ENCODE measurements at places on chromosomes 7 and 10.

DNA sequence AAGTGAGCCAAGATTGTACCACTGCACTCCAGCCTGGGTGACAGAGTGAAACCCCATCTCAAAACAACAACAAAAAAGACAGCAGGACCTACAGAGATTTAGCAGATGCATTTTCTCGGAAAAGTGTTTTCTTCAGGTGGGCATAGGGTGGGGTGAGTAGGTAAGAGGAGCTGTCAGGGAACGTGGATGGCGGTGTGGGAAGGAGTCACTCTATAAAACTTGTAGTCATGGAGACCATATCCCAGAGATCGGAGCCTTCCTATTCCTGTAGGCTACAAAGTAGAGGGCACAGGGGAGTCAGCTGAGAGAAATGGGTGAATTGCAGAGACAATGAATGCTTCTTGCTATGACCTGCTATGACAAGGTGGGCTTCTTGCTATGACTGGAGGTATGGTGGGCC is 283.0 kb upstream of the FOXK1 start:
- DNase-seq = no peak

DNA sequence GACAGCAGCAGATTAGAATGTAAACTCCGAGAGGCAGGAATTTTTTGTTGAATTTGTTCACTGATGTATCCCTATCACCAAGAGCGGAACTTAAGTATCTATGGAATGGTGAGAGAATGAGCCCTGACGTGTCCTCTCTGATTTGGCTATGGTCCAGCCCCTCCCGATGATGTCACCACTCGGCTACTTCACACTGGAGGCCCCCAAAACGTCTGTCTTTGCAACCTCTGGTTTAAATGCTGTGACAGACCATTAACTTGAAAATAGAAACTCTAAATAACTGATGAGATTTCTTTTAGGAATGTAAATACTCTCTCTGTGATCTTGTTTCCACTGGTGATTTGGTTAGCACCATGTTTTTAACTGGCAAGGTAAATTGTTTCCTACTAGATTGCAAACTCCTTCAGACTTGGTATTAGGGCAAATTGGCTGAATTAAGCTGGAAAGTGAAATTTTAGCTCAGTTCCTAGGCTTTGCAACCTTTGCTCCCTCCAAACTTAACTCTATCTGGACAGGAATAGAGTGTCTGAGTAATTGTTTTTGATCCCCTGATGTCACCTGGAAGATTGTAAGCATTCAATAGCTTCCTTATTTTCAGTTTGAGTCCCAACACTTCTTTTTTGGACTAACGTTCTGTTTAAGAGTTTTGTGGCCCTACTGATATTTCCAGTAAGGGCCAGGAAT is 19.1 kb downstream of the SLC16A12 start:
- DNase-seq = peak; percentile 97

- no peak for DNase-seq
Measured at GRCh38 chr7:42946627-42946950, 14.4 kb downstream of the MRPL32 start.

DNA sequence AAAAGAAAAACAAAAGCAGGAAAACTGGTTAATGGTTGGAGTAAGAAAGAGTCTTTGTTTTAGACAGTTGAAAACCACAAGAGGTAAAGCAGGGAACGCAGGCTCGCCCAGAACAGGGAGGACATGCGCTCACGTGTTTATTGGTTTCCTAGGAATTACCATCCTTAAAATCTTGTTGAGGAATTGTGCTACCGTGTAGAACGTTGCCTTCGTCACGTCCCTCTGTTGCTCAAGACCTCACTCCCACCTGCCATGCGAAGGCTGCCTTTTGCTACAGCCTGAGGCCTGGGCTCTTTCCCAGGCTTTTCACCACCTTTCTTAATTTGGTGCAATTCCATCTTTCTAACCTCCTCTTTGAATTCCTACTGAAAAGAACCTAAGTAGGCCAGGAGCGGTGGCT is 61.6 kb upstream of the CAMK1D start:
- no peak for DNase-seq

- DNase-seq = no peak
Measured at GRCh38 chr7:102832674-102833073, 80.1 kb upstream of the LRRC17 start.

DNA sequence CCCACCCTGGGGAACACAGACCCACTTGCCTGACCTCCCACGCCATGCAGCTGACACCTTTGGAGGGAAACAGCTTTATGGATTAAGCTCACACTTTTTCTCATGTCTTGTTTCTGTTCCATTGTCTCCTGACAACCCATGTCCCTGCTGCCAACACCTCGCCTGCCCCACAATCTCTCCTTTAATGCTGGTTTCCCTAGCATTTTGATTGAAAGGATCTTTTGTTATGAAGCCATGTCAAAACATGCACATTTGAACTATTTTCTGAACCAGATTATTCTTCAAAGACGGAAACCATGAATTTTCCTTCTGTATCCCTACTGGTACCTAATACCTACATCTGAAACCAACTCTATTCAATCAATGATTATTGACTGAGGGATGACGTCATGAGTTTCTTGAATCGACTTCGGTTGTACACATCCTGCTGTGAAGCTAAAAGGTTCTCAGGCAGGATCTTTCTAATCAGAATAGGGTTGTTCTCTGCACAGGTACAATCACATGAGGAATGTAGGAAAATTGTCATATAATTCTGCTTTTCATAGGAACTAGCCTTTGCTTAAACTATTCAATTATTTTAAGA is 106.2 kb upstream of the NEBL start:
- DNase-seq = no peak

DNA sequence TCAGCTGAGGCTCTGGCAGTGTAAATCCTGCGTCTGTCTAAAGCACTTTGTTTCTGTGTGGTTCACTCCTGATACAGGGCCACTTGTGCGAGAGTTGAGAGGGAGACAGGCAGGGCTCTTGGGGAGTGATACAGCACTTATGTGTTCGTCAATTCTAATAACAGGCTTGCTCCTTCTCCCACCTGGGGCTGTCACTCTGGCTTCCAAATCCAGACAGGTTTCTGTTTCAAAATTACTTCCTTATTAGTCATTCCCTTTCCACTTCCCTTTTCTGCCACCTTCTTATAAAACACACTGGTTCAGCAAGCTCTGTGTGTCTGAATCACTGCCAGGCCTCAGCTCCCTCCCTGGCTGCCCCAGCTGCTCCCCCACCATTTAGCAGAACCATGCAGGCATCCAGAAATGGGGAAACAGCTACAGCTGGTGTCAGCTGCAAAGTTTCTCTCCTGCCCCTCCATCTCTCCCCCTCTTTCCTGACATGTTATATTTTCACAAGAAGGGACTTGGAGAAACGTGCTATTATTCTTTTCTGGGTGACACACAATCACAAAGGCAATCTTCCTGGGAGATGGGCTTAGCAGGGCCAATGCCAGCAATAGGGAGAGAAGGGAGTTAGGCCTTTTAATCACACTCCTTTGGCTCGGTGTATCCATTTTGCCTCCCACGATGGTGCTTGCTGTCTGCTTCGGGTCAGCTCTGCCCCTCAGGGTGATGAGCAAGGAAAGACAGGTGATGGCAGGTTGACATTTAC is 58.4 kb upstream of the ZNRF2 start:
- DNase-seq = peak; percentile 72

DNA sequence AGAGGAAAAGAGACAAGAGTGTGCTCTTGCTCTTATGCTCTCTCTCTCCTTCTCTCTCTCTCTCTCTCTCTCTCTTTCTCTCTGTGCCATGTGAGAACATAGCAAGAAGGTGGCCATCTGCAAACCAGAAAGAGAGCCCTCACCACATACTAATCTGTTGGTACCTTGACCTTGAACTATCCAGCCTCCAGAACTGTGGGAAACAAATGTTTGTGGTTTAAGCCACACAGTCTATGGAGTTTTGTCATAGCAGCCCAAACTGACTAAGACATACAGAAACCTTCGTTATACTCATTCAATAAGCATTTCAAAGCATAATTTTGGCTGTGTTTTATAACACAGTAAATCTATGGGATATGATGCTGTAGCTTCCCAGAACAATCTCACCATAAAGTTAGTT is 56.4 kb upstream of the PLPP4 start:
- DNase-seq = peak; percentile 77
